ENCODE measurements at places on chromosomes 1 and 21. TPM values are rescaled to one million over a fixed set of nuclear protein-coding genes. Genes with fewer than 3 reads are reported as not detected.

The PTCH2 gene
- 1.6 TPM for total RNA-seq

The CELA3B gene
- not detected for total RNA-seq

The ATF6 gene
- 23.5 TPM for total RNA-seq

The CADM3 gene
- not detected for total RNA-seq

The OR2T29 gene
- not detected for total RNA-seq

The SPRR2A gene
- not detected for total RNA-seq

The TAS1R3 gene
- total RNA-seq: 2.7 TPM

The DEPDC1 gene
- not detected for total RNA-seq

The LDLRAD1 gene
- not detected for total RNA-seq

The OR2G2 gene
- not detected for total RNA-seq

The OR2AK2 gene
- not detected for total RNA-seq

The WNT9A gene
- not detected for total RNA-seq

The SHCBP1L gene
- not detected for total RNA-seq

The PPIAL4G gene
- 3.0 TPM for total RNA-seq

The RAB25 gene
- total RNA-seq: 1.1 TPM

The PLPPR5 gene
- not detected for total RNA-seq

The SAMD11 gene
- not detected for total RNA-seq

The OLIG2 gene
- not detected for total RNA-seq

The PDC gene
- total RNA-seq: not detected

The CFHR4 gene
- total RNA-seq: not detected

The OR2T35 gene
- total RNA-seq: not detected

The DDX59 gene
- total RNA-seq: 41.3 TPM

Measured in naive thymus-derived CD8-positive, alpha-beta T cell (primary cell).